CD8-positive, alpha-beta T cell (primary cell): ENCODE measurements at places on chromosomes 4 and X.

- no peak for DNase-seq
These were observed 29.2 kb downstream of the LGI2 start for GRCh38 chr4:25001509-25001908.

DNA sequence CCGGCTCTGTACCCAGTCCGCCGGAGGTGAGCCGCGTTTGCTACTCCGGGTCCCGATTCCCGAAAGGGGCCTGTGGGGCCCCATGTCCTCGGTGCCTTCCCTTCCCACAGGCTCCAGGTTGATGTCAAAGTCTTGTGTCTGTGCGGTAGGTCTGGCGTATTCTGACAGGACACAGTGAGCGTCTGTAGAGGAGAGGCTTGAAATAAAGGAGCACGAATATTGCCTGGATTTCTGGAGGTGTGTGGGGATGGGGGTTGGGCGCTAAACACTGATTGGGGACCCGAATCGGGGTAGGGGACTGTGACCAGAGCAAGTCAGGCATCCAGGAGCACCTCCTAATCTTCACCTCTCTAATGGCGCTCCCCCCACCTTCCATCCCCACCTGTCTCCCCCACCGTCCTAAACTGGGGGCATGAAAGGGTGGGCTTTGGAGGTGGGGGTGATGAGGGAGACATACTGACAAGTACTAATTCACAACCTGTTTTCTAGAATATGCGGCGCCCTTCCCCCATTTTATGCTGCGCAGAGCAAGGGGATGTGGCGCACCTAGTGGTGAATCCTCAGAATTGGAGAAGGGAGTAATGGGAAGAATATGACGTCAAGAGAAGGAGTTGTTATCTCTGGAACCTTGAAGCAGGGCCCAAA lies 855 bp downstream of the GPRASP2 start:
- no peak for DNase-seq

DNA sequence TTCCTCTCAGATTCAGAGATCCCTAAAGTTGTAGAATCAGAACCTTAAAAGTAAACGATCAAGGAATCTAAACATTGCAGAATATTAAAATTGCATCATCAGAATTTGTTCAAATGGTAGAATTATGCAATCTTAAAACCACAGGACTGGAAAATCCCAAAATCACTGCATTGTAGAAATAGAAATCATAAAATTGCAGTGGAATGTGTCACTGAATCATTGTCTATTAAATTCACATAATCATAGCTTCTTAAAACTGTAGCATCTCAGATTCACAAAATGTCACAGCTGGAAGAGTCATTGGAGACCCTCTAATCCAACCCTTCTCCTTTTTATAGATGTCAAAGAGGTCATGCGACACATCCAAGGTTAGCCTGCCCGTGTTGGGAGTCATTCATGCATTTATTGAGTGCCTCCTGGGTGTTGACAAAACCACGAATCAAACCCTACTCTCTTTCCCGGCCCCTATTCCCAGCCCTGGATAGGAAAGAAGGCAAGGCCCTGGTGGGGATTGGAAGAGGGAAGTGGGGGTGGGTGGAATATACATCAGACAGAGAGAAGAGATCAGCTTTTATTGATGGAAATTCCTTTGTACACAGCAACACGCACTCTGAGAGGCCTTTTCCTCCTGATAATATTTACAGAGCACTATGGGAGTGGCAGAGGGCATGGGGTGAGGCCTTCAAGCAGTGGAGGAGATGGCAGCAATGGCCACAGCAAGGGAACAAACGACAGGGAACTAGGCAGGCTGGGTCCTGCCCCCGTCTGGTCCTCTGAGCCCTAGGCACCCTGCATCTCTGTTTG lies 15.4 kb downstream of the IQSEC2 start:
- DNase-seq, result no peak

DNA sequence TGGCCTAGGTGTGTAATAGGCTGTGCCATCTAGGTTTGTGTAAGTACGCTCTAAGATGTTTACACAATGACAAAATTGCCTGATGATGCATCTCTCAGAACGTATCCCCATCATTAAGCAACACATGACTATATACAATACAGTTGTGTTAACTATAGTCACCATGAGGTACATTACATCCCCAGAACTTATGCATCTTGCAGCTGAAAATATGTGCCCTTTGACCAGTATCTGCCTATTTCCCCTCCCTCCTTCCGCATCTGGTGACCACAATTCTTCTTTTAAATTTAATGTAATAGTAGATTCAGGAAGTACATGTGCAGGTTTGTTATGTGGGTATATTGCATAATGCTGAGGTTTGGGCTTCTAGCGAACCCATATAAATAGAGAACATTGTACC lies 239.8 kb upstream of the IL1RAPL1 start:
- no peak for DNase-seq

GRCh38 chr4:122533841-122534240 lies 77.3 kb upstream of the IL2 start:
- no peak for DNase-seq

- DNase-seq, result no peak
These were observed 8.7 kb downstream of the RXFP1 start for GRCh38 chr4:158530381-158530780.

DNA sequence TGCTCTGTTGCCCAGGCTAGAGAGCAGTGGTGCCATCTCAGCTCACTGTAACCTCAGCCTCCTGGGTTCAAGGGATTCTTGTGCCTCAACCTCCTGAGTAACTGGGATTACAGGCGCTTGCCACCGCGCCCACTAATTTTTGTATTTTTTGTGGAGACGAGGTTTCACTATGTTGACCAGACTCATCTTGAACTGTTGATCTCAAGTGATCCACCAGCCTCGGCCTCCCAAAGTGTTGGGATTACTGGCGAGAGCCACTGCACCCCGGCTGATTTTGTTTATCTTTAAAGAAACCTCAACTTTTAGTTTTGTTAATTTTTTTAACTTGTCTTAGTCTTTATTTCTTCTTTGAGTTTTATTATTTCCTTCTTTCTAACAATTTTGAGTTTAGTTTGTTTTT lies 163.2 kb downstream of the SLC4A4 start:
- DNase-seq, result no peak

DNA sequence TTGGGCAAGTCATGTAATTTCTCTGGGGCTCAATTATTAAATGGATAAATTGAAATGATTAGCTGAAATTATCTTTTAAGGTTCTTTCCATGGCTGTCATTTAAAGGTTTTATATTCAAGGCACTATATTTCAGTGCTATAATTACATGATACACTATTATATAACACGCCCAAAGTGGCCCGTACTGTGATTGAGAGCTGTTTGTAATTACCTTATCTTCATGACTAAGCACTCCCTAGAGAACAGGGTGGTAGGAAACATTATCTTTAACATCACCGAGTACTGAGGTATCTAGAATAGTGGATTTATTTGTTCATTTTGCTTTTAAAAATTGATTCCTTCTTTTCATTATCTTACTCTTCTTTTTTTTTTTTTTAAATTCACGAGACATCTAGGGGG lies 79.0 kb downstream of the DIAPH2 start:
- no peak for DNase-seq

- DNase-seq, result no peak
These were observed 70.7 kb downstream of the RTL5 start for GRCh38 chrX:72060921-72061490.

GRCh38 chr4:85459736-85460135 lies 15.2 kb upstream of the ARHGAP24 start:
- DNase-seq, result no peak

DNA sequence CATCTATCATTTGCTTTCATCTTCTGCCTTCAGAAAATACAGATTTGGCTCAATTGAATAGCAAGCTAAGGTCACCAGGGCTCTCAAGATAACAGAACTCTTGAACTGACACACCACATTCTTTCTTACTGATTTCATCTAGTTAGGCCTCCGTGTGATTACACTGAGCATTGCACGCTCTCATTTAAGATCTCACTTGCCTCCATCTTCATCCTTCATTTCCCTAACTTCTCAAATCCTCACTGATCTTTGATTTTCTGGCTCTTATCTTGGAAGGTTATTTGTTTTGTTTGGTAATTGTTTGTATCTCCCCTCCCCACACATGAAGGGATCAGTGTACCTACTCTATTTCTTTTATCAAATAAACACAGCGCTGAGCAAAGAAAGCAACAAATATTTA lies 47.7 kb downstream of the MANBA start:
- no peak for DNase-seq

DNA sequence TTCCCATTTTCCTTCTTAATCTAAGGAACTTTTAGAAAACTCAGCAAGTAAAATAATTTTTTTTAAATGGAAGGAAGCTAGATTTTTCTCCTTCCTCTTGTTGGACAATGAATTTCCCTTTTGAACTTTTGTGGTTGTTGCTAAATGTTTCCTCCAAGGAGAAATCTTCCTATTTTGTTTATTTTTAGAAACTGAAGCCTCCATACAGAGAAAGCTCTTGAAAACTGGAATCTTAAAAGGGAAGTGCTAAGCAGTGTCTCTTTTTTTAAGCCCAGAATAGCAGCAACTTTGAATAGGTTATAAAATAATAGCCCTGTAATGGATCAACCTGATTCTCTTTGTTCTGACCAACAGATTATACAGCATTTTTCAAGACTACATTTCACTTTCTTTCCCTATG lies 15.1 kb upstream of the DCLK2 start:
- no peak for DNase-seq

DNA sequence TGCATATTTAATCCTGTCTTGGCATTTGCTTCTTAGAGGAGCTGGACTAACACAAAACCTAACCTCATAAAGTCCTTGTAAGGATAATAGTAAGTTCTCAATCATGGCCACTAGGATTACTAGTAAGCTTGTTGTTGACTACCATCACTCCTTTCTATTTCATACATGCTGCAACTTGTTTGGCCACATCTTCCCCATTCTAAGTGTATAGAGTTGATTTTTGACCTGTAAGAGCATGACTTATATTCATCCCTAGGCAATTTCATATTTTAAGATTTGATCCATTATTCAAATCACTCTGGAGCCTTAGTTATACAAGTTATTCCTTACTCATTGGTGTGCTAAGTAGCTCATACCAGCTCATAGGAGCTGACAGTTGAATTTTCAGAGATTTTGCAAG lies 109.4 kb downstream of the EFHC2 start:
- no peak for DNase-seq

DNA sequence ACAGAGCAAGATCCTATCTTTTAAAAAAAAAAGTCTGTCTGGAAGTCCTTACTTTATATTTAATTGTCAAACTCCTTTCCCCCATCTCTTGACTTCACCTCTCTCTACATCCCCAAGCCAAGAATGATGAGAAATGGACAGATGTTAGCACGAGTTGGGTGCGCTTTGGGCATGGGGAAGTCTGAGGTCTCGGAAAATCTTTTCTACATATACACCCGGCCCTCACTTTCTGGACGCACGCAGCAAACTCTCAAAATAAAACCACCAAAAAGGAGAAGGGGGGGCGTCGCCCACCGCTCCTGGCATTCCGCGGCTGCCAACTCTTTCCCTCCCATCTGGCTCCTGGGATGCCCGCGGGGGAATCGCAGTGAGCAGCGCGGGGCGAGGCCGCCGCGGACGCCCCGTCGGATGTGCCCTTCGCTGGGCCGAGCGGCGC lies 756 bp downstream of the IGFBP7 start:
- DNase-seq, result no peak

DNA sequence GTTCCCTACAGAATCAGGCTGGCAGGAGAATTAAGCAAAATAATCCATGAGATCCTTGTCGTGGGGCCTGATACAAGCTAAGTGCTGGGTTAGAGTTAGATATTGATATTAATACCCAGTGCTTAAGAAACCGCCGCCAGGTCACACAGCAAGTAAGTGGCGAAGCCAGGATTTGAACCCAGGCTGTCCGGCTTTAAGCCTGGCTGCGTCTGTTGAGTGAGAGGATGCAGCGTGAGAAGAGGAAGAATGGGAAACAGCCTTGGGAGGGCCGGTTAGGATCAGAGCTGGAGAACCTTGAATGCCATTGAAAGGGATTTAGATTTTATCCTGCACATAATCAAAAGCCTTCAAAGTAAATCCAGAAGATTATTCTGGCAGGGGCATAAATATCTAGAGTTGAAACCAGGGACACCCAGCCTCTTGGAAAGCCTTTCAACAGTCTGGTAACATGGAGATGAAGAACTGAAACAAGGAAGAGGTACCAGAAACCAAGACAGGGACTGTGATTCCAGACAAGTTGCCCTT lies 64.8 kb upstream of the HELT start:
- DNase-seq, result no peak

DNA sequence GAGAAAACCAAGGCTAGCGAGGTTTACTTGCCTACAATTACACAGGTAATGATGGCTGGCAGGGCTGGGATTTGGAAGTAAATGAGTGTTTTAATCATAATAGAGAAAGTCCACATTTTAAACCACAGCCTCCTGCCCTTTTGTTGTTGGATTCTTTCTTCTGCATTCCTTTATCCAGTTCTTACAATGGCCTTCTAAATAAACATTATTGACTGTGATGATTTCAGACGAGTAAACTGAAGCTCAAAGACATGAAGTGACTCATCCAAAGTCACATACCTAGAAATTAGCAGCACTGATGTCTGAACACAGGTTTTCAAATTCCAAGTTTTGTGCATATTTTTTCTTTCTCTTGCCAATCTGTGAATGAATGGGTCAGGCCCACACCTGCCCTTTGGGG lies 51.2 kb upstream of the C1QTNF7 start:
- no peak for DNase-seq

- DNase-seq, result no peak
These were observed 279.0 kb downstream of the ARAP2 start for GRCh38 chr4:35965300-35965699.

- DNase-seq, result no peak
These were observed 489.8 kb downstream of the PABPC4L start for GRCh38 chr4:133711817-133712216.

- no peak for DNase-seq
These were observed 2.9 kb upstream of the EIF1AX start for GRCh38 chrX:20144491-20144890.

DNA sequence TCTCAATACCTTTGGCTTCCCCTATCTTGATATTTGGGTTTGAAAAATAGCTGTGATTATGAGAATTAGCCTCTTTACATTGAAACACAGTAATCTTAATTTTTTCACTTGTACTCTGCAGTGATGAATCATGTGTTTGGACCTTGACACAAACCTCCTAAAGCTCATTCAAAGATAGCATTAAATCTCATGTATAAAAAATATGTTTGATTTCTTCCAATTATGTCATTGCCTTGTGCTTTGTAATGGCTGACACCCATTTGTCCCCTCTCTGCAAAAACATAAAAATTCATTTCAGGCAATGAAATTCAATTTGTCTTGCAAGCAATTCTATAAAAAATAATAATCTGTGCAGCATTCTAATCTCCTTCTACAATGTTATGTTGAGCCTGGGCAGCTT lies 422.4 kb upstream of the BOD1L1 start:
- DNase-seq, result no peak

GRCh38 chr4:153521999-153522801 lies 56.0 kb downstream of the TMEM131L start:
- peak; percentile 72 for DNase-seq
